ENCODE measurements at places on chromosomes 3 and 15.

- peaks cover 64% of the 10 kb centered on the region for H3K27me3 ChIP-seq
- DNase-seq, result no peak
- H3K4me3 ChIP-seq, result no peak overlapping the region
- no peak overlapping the region for H3K27ac ChIP-seq
Observed at GRCh38 chr15:100339999-100340398, 1.8 kb downstream of the ADAMTS17 start.

- H3K4me3 ChIP-seq, result no peak overlapping the region
- H3K27ac ChIP-seq, result no peak overlapping the region
- no peaks in the 10 kb centered on the region for H3K27me3 ChIP-seq
- DNase-seq, result no peak
Observed at GRCh38 chr3:82596805-82597204, 835.4 kb upstream of the GBE1 start.

GRCh38 chr3:175608911-175609310, 749.8 kb downstream of the NAALADL2 start:
- H3K4me3 ChIP-seq, result no peak overlapping the region
- no peaks in the 10 kb centered on the region for H3K27me3 ChIP-seq
- no peaks in the 10 kb centered on the region for H3K36me3 ChIP-seq
- no peak for DNase-seq

DNA sequence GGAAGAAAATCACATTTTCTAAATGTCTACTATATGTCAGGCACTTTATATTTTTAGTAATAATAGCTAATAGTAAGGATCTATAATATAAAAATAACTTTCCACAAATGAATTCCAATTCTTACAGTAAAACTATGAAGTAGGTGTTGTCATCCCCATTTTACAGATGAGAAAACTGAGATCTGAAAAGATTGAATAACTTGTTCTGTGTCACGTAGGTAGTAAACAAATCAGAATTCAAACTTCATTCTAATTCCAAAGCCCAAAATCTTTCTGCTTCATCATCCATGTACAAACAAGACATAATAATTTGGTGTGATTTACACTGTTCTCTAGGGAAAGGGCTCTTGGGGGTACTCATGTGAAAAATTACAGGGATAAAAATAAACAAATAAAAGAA, 130.3 kb downstream of the THRB start:
- H3K27me3 ChIP-seq, result no peaks in the 10 kb centered on the region
- H3K4me3 ChIP-seq, result no peak overlapping the region

DNA sequence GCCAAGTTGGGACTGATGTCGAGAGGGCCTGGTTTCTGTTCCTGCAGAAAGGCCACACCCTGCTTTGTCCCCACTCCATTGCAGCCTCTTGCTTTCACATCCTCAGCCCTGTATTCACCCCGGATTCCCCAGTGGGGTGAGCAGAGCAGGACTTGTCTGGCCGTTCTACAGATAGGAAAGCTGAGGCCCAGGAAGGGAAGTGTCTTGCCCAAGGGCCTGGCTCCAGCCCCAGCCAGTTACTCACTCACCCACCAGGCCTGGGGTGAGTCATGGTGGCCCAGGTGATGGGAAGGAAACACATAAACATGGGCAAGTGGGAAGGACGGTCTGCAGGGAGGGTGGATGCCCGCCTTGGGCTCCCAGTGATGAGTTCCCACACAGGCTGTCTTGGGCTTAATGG, 6.1 kb upstream of the DUSP7 start:
- H3K27me3 ChIP-seq, result no peaks in the 10 kb centered on the region
- H3K4me3 ChIP-seq, result no peak overlapping the region
- peaks cover 16% of the 10 kb centered on the region for H3K4me1 ChIP-seq
- H3K36me3 ChIP-seq, result no peaks in the 10 kb centered on the region
- H3K27ac ChIP-seq, result no peak overlapping the region

DNA sequence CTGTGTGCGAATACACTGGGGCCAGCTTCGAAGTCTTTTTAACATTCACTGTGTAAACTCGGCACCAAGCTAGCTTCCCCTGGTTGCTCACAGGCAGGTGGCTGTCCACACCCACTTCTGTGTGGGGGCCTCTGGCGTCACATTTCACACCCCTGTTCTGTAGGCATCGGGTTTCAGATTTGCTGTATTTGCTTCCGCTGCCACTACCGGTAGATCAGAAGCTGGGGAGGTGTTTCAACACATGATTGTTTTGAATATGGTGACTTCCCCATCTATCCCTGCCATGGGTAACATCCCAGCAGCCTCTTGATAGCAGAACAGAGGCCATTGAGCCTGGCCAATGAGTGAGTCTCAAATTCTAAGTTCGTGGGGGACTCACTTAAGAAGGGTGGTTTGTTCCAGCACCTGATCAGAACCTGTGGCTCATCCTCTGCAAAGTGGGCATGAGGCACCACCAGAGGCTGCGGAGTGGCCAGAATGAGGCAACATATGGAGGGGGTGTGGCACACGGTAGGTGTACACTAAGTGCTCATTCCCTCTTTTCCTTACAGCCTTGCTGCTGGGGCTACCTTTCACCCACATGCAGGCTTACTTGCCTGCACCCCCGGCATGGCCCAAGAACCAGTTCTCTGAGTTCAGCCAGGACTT, 61.5 kb downstream of the IQSEC1 start:
- H3K4me1 ChIP-seq, result peaks cover 37% of the 10 kb centered on the region
- DNase-seq, result no peak
- no peak overlapping the region for H3K4me3 ChIP-seq
- H3K36me3 ChIP-seq, result peaks cover 17% of the 10 kb centered on the region
- no peak overlapping the region for H3K27ac ChIP-seq
- peaks cover 40% of the 10 kb centered on the region for H3K27me3 ChIP-seq

DNA sequence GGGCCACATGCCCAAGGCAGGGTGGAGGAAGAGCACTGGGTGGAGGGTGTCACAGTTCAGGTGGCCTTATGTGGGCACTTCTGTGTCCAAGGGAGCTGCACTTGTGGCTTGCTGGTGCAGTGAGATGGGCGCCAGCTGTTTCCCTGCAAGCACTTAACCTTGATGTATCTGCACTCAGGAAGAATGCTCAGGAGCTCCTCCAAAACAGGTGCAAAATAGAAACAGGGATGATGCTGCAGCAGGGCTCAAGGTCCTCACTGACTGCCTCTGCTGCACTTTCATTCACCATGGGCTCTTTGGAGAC, 151.3 kb downstream of the CADPS start:
- no peak overlapping the region for H3K4me3 ChIP-seq
- no peaks in the 10 kb centered on the region for H3K4me1 ChIP-seq
- no peaks in the 10 kb centered on the region for H3K27me3 ChIP-seq
- no peaks in the 10 kb centered on the region for H3K36me3 ChIP-seq

GRCh38 chr3:139620438-139620837, 57.3 kb downstream of the NMNAT3 start:
- no peak for DNase-seq
- H3K4me1 ChIP-seq, result no peaks in the 10 kb centered on the region
- no peak overlapping the region for H3K27ac ChIP-seq
- H3K4me3 ChIP-seq, result no peak overlapping the region

DNA sequence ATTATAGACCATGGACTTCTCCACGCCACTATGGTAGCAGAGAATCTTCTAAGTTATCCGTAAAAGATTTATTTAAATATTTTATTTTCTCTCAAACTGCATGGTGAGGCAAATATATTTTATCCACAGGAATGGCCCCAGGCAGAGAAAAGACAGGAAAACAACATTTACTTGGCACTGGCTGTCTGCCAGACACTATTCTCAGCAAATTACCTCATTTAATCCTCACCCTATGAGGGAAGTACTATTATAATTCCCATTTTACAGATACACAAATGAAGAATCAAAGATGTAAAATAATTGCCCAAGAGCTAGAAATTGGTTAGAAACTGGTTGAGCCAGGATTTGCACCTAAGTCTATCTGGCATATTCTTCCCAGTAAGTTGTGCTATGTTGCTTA, 361.4 kb upstream of the IL12A start:
- H3K27me3 ChIP-seq, result no peaks in the 10 kb centered on the region
- H3K4me3 ChIP-seq, result no peak overlapping the region
- H3K27ac ChIP-seq, result no peak overlapping the region
- H3K36me3 ChIP-seq, result no peaks in the 10 kb centered on the region
- no peak for DNase-seq

DNA sequence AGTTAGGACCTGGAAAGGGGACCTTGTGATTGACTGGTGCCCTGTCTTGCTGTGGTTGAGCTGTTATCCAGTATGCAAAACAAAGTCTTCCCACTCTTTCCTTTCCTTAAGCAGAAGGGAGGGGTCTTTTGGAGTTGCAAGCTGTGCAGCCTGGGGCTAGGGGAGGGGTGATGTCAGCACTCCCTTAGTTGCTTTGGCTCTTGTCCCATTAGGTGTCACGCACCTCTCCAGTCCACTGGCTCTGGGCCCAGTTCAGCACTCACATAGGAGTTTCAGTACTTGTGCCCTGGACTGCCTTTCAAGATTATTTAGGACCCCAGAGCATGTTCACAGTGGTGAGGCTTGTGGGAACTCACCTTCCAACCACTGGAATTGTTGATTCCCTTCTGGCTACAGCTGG, 238.5 kb downstream of the DOCK3 start:
- no peaks in the 10 kb centered on the region for H3K4me1 ChIP-seq
- H3K4me3 ChIP-seq, result no peak overlapping the region
- no peak for DNase-seq
- H3K27me3 ChIP-seq, result no peaks in the 10 kb centered on the region
- no peaks in the 10 kb centered on the region for H3K36me3 ChIP-seq

DNA sequence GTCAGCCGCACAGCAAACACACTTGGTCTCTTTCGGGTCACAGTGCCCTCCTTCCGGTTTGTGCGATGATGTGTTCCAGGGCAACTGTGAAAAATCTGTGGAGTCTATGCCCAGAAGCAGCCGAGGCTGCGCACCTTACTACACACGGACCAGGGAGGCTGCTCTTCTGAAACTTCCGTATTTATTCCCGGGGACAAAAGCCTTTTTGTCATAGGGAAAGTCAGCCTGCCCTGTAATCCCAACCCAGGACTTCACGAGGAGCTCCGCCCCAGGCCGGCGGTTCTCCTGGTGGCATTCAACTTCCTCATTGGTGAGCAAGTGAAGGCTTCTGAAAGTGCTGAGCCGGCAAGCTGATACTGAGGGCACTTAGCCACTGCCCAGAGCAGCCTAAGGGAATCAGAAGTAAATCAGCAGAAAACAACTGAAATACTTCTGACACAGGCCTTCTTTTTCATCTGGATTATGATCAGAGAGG, 126.5 kb downstream of the FMN1 start:
- peak overlapping the region; percentile 91 for H3K27ac ChIP-seq
- H3K27me3 ChIP-seq, result no peaks in the 10 kb centered on the region
- peak; percentile 37 for DNase-seq
- H3K4me3 ChIP-seq, result peak overlapping the region; percentile 68

GRCh38 chr3:183487016-183487415, 58.6 kb upstream of the MCF2L2 start:
- H3K36me3 ChIP-seq, result no peaks in the 10 kb centered on the region
- peaks cover 7% of the 10 kb centered on the region for H3K27me3 ChIP-seq
- H3K4me3 ChIP-seq, result no peak overlapping the region
- no peak overlapping the region for H3K27ac ChIP-seq

DNA sequence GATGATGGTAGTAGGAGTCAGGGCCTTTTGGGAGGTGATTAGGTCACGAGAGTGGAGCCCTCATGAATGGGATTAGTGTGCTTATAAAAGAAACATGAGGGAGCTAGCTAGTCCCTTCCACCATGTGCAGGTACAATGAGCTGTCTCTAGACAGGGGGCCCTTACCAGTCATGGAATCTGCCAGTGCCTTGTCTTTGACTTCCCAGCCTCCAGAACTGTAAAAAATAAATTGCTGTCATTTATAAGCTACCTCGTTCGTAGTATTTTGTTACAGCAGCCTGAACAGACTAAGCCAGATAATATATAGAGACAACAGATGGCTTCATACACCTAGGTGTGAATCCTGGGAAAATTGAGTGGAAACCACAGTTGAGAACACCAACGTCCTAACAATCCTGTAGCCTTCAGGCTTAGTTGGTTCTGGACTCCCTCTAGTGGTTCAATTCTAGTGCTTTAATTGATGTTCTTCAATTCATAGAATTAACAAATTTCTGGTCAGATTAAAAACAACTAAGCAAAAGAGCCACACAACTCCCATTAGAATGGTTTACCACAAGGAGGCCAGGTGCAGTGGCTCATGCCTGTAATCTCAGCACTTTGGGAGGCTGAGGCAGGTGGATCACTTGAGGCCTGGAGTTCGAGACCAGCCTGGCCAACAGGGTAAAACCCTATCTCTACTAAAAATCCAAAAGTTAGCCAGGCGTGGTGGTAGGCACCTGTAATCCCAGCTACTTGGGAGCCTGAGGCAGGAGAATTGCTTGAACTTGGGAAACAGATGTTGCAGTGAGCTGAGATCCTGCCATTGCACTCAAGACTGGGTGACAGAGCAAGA, 21.3 kb upstream of the GATM start:
- H3K27me3 ChIP-seq, result peaks cover 4% of the 10 kb centered on the region
- H3K36me3 ChIP-seq, result no peaks in the 10 kb centered on the region
- no peak overlapping the region for H3K4me3 ChIP-seq
- peaks cover 3% of the 10 kb centered on the region for H3K4me1 ChIP-seq

GRCh38 chr15:47885920-47886319, 168.6 kb downstream of the SEMA6D start:
- H3K4me1 ChIP-seq, result peaks cover 2% of the 10 kb centered on the region
- H3K27me3 ChIP-seq, result no peaks in the 10 kb centered on the region
- peak; percentile 86 for DNase-seq
- no peaks in the 10 kb centered on the region for H3K36me3 ChIP-seq

DNA sequence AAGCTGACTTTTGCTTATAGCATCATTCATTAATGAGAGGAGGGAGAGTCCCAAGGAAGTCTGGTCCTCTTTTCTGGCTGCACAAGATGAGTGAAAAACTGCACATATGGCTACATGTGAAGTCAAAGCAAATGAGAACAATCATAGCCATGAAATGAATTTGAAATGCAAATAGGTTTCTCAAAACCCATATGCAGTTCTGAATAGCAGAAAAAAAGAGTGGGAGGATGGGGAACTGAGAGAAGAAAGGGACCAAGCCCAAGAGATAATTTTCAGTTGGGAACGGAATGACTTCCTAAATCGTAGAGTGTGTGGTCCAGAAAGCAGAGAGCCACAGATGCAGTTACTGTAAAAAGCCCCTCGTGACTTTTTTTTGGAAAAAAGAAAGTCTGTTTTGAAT, 66.3 kb downstream of the GTPBP8 start:
- DNase-seq, result no peak
- H3K36me3 ChIP-seq, result no peaks in the 10 kb centered on the region
- no peaks in the 10 kb centered on the region for H3K27me3 ChIP-seq
- H3K4me3 ChIP-seq, result no peak overlapping the region
- no peak overlapping the region for H3K27ac ChIP-seq

DNA sequence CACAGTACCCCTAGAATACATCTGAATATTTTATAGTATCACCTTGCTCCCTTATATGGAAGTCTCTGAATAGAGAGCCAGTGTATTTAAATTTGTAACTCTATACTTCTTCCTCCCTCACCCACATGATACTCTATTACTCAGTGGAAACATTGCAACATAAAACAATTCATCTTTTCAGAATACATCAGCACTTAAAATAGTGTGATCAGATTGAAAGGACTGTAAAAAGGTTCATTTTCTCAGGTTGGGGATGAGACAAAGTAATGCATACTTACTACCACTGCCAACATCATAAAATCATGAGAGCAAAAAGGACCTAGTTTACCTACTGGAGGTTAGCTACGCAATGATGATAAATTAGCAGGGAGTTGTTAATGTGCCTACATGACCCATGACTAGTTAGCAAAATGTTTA, 13.8 kb upstream of the THRB start:
- no peaks in the 10 kb centered on the region for H3K27me3 ChIP-seq
- H3K27ac ChIP-seq, result no peak overlapping the region
- DNase-seq, result no peak
- no peaks in the 10 kb centered on the region for H3K4me1 ChIP-seq
- no peaks in the 10 kb centered on the region for H3K36me3 ChIP-seq

Measured in mesenchymal stem cell (in vitro differentiated cells and primary cell).